M059J (cell line): ENCODE measurements at places on chromosomes 3 and 15. TPM values are rescaled to one million over a fixed set of nuclear protein-coding genes. Genes with fewer than 3 reads are reported as not detected.

- no peak for DNase-seq
Measured at GRCh38 chr3:14849638-14850230, 31.0 kb downstream of the FGD5 start.

Gene TJP1
- total RNA-seq = 18.2 and 45.2 TPM in 2 replicates

DNA sequence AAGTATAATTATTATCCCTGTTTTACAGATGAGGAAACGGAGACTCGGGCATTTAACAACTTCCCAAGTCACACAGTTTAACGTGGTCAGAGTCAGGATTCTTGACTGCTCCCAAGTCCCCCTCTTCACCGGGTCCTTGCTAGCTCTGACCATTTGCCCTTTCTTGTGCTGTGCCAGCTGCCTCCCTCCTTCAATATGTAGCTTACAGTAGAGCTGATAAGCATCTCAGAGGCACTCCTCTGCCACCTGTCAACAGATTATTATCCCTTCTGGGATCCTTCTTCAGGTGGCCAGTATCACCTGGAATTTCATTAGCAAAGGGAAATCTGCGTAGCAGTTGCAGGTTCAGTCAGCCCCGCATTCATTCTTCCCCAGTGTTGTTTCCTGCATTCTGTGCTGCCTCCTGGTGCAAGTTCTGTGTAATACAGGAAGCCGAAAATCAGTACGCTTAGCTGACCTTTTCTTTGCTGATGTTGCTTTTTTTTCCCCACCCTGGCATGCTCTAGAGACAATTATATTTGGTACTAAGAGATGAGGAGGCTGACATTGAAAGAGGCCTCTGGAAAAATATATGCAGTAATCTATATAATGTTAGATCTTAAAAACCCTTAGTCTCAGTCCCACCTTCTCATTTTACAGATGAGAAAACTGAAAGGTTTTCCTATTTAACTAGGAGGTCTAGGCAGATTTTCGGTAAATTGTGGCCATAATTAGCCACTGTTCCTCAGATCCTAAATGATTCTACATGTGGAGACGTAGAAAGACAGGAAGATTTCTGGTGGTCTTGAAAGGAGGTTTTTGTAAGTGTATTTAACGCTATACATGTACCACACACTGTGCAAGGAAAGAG lies 24.8 kb downstream of the TMOD2 start:
- DNase-seq = peak; percentile 46

Gene AHSG
- total RNA-seq = not detected in 2 replicates
